ENCODE measurements at places on chromosomes 2 and 18.

DNA sequence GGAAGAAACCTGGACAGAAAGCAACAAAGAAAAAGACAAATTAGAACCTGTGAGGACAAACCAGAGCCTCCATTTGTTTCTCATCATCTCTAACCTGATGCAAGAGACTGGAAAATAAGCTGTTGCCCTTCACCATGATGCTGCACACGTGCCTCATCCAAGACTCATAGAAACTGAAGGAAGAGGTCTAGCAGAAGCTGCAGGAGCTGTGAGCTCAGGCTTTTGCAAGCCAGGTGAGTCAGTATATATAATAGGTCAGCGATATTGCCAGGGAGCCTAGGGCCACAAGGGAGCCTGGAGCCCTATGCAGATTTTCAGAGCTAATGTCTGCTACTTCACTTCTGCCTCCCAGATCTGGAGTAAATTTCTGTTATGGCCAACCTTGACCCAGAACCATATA lies 163.1 kb downstream of the LNPK start:
- DNase-seq, result no peak

- no peak for DNase-seq
Observed at GRCh38 chr2:196344397-196344796, 173.0 kb upstream of the STK17B start.

DNA sequence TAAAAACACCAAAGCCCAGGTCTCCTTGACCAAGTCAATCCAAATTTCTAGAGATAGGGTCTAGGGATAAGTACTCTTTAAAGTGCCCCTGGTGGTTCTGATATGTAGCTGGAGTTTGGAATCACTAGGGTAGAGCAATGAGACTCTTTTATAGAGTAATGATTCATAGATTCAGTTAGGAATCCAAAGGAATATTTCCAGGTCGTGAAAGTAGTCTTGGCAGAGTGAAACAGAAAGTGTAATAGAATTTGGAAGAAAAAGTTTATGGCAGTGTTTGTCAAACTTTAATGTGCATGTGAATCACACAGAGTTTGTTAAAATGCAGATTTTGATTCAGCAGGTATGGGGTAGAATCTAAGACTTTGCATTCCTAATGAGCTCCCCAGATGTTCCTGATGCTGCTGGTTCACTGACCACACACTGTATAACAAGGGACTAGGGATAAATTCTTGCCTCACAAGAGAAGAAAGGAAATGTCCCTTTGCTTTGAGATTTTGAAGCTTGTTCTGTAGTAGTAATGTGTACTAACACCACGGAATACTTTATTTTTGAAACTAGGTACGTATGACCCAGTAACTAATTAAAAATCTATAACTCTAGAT lies 1.8 kb downstream of the UPP2 start:
- no peak for DNase-seq

- no peak for DNase-seq
Observed at GRCh38 chr2:8413589-8414135, 268.2 kb upstream of the ID2 start.

- DNase-seq, result no peak
Observed at GRCh38 chr18:49786019-49786720, 27.2 kb downstream of the ACAA2 start.

- DNase-seq, result no peak
Observed at GRCh38 chr18:49023271-49023937, 72.6 kb upstream of the SMAD7 start.

- DNase-seq, result no peak
Observed at GRCh38 chr18:25420077-25420825, 68.3 kb upstream of the ZNF521 start.

DNA sequence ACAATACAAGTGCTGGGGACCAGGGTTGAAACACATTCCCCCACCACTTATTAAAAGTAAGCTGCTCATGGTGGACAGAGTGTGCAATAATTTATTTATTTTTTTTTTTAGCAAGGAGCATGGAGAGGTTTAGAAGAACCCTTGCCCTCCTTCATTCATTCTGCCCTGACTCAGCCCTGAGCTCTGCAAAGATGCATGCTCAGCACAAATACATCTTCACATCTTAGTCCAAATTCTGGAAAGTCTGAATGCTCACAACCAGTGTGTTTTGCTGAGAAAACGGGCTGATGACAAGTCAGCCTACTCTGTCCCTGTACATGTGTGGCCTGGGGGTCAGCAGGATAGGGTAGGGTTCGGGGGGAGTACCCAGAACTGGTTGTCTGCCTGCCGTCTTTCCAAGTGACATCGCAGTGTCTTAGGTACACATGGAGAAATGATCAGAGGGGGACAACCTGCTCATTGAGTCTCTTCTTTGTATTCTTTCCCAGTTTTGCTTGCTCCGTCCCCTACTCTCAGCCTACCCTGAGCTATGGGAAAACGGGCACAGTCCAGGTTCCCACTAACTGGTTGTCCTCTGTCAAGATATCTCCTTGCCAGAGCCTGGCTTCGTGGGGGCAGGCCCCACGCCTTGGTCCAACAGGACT lies 76.4 kb downstream of the ADD2 start:
- no peak for DNase-seq

GRCh38 chr2:179818546-179818945 lies 42.9 kb downstream of the ZNF385B start:
- no peak for DNase-seq

DNA sequence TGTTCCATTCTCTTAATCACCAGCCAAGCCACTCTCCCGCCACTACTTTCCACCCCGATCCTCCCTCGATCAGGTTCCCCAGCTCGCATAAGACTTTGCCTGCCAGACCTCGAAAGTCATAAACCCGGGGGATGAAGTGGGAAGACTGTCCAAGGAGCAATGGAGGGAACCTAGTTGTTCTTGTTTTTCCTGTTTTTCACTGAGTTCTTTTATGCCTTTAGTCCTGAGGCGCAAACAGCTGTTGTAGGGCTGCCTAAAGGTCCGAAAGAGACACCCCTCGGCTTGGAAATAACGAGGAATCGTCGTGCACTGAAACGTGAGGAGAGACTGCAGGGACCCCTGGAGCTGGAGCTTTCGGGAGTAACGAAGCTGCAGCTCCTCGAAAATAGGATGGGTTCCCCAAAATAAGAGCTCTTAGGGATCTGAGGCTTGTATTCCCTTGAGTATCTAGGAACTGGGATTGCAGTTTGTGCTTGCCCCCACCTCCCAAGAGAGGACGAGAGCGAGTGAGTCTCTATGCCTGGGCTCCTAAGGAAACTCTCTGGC lies 1.7 kb upstream of the HOXD12 start:
- DNase-seq, result no peak

- no peak for DNase-seq
Observed at GRCh38 chr2:151302879-151303278, 13.4 kb upstream of the NMI start.

- DNase-seq, result peak; percentile 62
Observed at GRCh38 chr2:206800506-206801417, 35.4 kb downstream of the FASTKD2 start.

- DNase-seq, result no peak
Observed at GRCh38 chr2:121804997-121805765, 49.7 kb downstream of the TSN start.

DNA sequence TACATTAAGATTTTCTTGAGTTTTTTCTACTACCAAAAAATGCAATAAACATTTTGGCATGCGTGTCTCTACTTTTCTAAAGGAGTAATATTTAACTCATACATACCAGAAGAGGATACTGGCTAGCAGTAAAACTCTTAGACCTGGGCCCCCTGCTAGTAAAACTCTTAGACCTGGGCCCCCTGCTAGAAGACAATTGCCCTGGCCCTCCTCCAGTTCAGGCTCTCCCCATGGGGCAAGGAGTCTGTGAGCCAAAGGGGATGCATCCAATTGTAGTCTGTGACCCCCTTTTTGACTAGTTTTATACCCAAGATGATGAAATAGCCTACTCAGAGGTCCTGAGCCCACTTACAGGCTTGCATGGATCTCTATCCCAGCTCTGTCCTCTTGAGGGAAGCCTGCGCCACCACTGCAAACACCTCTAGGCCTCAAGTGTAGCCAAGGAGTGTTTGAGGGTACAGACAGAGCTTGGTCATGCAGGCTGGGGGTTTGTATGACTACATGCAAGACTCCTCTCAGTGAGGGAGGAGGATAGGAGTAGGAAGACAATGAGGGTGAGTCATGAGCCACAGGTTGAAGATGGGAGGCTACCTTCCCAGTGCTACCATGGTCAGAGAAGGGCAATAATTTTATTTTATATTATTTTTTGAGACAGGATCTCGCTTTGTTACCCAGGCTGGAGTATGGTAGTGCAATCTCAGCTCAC lies 45.2 kb upstream of the PGAP1 start:
- DNase-seq, result no peak

- peak; percentile 28 for DNase-seq
Observed at GRCh38 chr2:237694415-237695194, 67.2 kb downstream of the LRRFIP1 start.

- no peak for DNase-seq
Observed at GRCh38 chr2:229970406-229970805, 48.1 kb downstream of the FBXO36 start.

DNA sequence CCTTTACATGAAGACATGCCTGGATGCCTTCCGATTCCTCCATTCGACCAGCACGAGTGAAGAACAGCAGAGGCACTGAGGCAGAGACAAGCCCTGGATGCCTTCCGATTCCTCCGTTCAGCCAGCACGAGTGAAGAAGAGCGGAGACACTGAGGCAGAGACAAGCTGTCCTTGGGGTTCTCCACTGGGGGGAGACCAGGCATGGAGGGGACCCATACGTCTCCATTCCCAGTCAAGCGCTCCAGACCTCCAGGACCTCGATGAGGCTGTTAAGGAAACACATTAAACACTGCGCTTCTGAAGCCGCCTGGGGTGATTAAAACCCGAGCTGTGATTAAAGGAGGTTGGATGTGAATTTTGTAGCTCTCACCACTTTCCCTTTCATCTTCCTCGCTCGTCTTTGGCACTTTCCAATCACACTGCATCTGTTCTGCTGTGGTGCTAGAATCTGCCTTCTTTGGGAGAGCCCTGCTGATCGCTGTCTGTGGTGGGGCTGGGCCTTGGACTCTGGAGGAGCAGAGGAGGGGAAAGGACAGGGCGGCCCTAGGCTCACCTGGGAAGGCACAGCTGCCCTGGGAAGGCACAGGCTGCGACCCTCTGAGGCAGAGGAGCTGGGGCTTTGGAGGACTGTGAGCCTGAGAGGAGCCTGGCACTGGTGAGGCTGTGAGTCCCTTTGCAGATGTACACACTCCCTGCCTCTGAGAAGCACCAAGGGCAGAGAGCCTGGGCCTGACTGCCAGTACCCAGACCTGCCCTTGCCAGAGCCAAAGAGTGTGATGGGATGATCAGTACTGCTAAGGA lies 463.1 kb upstream of the HS6ST1 start:
- no peak for DNase-seq

DNA sequence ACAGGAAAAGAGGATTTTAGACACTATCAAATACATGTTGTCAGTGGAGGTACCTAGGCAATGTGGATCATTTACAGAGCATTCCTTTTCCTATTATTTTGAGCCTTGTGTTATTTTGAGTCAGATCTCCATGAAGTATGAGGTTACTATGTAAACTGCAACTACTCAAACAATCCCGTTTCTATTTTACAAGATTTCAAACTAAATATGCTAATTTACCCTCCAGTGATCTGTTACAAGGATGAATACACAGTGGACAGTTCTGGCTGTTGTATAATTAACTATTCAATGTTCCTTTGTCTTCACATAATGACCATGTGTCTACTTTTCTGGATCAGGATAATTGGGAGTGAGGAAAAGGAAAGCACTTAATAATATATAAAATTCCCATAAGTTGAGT lies 4.6 kb downstream of the HOXD1 start:
- DNase-seq, result no peak

DNA sequence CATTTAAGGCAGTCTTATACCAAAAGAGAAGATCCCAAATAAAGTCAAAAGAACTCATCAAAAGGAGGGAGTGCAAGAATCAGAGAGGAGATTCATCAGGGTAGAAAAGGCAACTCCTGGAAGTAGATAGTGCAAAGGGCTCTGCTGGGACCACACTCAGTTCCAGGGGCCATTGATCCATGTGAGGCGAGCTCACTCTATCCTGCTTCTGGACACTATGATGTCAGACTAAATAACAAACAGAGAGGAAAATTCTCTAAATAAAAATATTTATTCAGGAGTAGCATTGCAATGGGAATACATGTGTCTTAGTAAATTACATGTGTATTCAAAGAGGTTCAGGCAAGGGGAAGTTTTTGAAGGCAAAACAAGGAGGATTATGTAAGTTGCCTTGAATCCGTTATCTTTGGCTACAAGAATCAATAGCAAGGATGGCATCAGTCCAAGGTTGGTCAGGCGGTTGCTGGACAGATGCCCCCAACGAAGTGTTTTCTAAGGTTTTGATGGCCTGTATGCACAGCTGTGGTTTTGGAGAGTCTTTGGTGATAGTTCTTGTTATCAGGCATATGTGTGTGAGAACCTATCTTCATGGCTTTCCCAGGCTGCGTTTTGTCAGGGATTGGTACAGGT lies 13.2 kb upstream of the SERPINB12 start:
- no peak for DNase-seq

DNA sequence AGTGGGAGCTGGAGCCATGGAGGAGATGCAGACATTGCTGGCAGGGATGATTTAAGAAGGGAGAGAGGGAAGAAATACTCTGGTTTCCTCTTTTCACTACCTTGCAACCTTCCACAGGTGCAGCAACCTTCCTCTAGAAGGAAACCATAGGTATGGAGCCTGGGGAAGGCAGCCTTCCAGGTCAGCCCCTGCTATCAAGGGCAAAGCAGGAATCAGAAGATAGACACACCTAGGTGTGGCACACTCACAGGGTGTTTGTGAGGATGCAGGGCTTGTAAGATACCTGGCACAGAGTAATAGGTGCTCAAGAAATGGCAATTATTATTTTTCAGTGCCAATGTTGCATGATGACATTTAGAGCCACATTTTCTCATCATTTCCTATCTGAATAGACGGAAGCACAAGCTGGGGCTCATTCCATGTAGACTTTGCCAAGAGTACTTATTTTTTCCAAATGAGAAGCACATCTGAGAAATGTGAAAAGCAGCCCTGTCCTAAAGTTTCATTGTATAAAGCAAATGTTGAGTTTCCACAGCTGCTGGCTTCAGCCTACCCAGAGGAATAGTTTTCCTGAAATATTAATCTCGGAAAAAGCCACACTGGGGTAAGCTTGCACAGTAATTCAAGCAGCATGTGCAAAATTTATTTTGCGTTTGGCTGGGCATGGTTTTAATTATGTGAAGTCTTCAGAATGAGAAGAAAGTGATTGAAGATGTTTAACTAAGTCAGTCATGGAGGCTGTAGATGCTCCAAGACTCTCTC lies 20.6 kb downstream of the EVA1A start:
- DNase-seq, result no peak

- DNase-seq, result no peak
Observed at GRCh38 chr2:16298866-16299265, 358.5 kb downstream of the MYCN start.

- DNase-seq, result no peak
Observed at GRCh38 chr2:151936626-151937025, 108.4 kb upstream of the ARL5A start.
